Stimulated activated CD8-positive, alpha-beta memory T cell treated with anti-CD3 and anti-CD28 coated beads, Interleukin-15, amount 100 ng/mL, for 48 hours (primary cell): ENCODE measurements at places on chromosomes 4 and X.

GRCh38 chr4:180634306-180634705 lies 1608.9 kb upstream of the TENM3 start:
- DNase-seq, result no peak

DNA sequence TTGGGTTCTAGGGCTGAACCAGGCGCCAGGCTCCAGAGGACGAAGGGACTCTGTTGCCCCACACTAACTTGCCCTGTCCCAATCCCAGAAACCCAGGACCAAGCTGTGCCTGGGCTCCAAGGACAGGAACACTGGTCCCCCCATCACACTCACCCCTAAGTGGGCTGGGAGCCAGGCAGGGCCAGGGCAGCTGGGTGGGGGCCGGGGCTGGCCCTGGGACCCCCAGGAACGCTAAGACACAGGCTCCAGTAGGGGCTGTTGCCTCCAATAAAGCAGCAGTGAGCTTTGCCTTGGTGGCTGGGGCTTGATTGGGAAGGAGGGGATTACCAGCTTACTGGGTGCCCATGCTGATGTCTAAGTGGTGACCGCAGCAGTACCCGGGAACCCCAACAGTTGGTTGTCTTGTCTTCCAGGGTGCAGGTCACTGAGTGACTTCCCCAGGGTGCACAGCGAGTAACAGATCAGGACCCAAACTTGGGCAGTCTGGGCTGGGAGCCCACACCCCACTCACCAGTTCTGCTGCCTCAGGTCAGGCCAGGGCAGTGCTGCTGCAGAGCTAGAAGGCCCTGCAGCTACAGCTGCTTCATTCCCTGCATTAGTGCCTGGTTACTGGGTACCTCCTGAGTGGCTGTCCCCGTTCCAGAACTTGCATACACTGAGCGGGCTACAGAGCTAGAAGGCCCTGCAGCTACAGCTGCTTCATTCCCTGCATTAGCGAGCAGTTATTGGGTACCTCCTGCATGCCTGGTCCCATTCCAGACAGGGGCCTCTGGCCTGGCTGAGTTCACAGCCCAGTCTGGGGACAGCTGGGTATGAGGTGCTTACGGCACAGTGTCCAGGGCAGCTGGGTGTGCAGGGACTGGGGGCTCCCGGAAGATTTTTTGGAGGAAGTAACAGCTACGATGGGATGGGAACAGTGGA lies 9.4 kb upstream of the ADD1 start:
- no peak for DNase-seq

- no peak for DNase-seq
Observed at GRCh38 chrX:97524997-97525396, 641.3 kb downstream of the RPA4 start.

DNA sequence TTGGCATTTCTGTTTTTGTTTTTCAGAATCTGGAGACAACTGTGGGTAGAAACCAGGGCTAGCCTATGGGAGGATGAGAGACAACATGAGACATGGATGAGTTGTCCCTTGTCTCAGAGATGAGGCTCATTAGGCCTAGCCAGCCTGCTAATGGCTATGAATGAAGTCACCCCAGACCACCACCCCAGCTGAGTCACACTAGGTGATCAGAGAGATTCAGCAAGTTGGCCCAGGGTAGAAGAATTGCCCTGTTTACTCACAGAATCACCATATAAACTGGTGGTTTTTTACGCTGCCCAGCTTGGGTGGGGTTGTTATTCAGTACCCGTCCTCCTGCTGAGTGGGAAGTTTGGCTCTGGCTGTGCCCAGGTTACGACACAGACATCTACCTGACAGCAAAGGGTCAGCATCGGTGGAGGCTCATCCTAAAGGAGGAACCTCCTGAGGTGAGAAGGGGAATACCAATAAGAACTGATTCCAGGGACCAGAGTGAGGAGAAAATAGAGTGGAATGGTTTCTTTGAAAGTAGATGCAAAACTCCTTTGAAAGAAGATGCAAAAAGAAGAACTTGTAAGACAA lies 17.2 kb upstream of the ARSJ start:
- no peak for DNase-seq

DNA sequence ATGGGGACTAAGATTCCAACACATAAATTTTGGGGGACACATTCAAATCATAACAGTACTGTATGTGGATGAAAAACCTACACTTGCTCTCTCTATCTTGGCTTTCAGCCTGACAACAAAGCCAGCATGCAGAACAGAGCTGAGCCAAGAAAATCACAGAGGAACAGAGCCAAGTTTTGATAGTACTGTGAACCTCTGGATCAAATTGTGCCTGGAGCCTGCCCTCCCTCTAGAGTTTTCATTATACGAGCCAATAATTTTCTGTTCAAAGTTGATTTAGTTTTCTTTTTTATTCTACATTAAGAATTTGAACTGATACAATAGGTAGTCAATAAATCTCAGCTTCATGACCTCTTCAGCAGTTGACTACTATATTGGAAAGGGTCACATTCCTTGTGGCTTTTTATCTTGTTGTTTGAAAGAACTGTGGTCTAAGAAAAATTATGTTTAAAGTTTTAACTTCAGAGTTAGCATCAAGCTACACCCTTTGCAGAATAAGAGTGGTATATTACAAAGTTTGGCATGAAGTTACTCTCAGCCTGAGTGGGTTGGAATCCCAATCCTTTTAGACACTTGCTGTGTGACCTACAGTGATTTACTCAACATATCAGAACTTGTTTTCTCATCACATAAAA lies 31.1 kb downstream of the GRID2 start:
- DNase-seq, result no peak

GRCh38 chr4:67465032-67465762 lies 80.1 kb downstream of the CENPC start:
- DNase-seq, result no peak

GRCh38 chr4:98536631-98537030 lies 121.8 kb downstream of the TSPAN5 start:
- no peak for DNase-seq

DNA sequence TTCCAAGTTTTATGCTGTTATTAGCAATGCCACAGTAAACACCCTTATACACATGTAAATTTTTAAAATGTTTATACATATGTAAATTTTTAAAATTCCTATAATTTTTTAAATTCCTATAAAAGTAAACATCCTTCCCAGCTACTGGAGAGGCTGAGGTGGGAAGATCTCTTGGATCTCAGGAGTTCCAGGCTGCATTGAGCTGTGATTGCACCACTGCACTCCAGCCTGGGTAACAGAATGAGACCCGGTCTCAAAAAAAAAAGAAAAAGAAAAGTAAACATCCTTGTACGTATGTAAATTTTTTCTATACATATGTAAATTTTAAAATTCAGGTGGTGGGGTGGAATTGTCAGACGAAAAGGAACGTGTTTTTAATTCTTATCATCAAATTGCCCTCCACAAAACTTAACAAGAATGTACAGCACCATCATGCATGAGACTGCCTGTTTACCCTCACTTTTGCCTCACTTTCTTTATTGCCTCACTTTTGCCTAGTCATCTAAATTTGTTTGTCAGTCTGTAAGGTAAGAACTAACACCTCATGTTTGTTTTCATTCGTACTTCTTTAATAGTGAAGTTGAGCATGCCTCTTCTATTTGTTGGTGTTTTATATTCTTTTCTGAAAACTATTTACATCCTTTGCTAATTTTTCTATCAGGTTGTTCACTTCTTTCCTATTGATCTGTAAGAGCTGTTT lies 8.0 kb downstream of the SLC7A3 start:
- DNase-seq, result no peak

DNA sequence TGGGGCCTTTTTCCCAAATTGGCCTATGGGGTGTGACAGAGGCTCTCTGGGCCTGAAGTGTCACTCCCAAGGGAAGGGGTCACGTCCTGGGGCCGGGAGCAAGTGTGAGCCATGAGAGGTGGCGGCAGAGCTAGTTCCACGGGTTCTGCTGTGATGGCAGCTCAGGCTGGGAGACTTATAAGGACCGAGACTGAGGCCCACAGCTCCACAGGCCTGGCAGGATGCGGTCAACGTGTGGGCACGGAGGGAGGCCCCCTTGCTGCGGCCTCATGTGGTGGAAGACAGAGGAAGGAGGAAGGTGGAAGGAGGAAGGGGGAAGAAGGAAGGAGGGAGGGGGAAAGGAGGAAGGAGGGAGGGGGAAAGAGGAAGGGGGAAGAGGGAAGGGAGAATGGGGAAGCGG lies 7.2 kb upstream of the CPLX1 start:
- peak; percentile 19 for DNase-seq

DNA sequence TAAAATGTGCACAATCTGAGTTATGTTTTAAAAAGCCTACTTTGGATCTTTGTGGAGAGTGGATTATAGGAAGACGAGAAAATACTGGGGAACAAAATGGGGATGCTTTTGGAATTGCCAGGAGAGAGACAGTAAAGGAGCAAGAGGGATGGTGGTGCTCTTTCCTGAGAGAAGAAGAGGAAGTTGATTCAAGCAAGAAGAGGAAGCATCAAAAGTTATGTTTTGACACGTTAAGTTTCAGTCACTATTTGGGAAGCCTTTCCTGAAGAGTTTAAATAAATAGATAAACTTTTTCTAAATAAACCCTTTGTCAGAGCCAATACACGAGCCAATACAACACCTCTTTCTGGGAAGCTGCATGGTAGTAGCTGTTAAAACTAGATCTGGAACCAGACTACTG lies 394.1 kb downstream of the GALNTL6 start:
- DNase-seq, result no peak

GRCh38 chrX:44922980-44923379 lies 50.0 kb downstream of the KDM6A start:
- DNase-seq, result no peak

- DNase-seq, result no peak
Observed at GRCh38 chrX:10932842-10933440, 178.2 kb upstream of the HCCS start.

GRCh38 chrX:109952985-109953905 lies 49.7 kb upstream of the TMEM164 start:
- no peak for DNase-seq

GRCh38 chrX:31280580-31280979 lies 208.7 kb upstream of the FTHL17 start:
- no peak for DNase-seq

DNA sequence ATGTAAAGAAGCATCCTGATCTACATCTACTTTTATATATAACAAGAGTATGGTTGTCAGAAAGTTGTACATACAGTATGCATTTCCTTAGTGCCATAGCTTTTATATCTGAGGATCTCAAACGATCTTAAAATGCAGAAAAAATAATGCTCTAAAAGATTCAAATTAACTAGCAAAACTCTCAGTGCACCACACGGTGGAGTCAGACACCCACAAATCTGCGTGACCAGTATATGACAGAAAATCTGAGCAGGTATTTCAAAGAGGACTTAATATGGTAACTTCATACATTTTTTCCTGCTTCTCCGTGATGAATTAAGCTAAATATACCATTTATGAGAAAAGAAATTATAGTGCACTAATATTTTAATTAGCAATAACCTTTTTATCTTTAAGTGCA lies 803.0 kb downstream of the DMD start:
- no peak for DNase-seq

GRCh38 chrX:38891641-38892413 lies 90.6 kb downstream of the MID1IP1 start:
- DNase-seq, result no peak

DNA sequence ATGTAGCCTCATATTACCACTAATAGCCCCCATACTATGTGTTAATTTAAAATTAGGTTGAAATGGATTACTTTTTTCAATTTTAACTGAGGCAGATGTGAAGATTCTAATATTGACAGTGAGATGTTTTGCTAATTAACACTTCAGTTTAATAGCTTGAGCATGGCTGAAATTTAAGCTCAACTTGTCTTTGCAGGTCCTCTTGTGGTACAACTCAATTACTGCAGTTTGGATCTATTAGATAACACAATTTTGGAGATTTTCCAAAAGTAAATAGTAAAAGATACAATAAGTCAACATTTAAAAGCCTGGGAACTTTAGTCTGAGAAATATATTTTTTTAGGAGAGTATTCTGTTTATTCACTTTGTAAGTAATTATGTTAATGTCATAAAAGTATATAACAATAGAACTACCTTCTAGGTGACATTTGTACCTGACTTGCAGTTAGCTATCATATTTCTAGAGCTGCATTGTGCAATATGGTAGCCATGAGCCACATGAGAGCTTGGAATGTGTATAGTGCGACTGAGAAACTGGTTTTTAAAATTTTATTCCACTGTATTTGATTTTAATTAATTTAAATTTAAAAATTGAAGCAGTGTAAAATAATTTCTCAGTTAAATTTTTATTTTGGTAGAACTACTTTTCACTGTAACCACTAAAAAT lies 73.1 kb upstream of the FMR1 start:
- no peak for DNase-seq

- no peak for DNase-seq
Observed at GRCh38 chr4:110139815-110140214, 58.6 kb downstream of the ELOVL6 start.

DNA sequence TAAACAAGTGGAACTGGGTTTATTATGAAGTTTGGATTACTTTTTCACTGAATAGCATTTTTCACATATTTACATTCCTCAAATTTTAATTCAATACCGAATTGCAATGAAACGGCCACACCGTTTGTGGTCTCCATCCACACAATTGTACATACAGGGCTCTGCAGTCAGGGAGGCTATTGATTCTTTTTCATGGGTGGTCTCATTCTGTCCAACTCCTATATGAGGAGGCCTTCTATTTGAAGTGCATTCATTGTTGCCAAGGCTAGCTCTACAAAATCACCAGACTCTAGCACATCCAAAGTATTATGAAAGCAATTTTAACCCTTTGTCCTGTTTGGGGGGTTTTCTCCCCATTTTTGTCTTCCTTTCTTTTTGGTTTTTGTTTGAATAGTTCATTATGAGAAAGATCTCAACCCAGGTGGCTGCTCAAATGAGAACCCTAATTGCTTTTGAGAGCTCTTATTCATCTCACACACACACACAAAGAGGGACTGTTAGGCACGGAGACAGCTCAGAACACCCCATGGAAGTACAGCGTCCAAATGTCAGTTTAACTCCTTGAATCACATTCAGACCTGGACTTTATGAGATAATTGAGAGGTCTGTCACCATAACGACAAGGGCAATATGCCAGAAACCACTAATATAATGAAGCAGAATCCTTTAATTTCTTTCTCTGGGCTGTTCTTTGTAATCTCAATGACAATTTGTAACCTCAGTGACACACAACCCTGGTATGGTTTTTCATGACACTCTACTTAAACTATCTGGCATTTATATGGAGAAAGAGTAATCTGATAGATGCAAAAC lies 79.4 kb downstream of the NLGN4X start:
- no peak for DNase-seq

DNA sequence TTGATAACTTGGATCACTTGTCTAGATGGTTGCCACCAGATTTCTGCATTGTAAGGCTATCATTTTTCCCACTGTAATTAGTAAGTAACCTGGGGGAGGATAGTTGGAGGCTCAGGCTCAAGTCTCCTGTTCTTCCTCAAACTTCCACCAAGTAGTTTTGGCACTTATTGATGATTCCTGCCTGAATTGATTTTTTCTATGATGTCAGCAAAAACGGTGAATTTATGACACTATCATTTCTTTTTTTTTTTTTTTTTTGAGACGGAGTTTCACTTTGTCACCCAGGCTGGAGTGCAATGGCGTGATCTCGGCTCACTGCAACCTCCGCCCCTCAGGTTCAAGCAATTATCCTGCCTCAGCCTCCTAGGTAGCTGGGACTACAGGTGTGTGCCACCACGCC lies 12.4 kb downstream of the TMSB4X start:
- DNase-seq, result no peak

GRCh38 chr4:157984285-157984911 lies 188.4 kb downstream of the GASK1B start:
- no peak for DNase-seq
